ENCODE measurements at places on chromosomes 5 and 9. TPM values are rescaled to one million over a fixed set of nuclear protein-coding genes. Genes with fewer than 3 reads are reported as not detected.

GRCh38 chr5:27701931-27702903 is 663.8 kb upstream of the CDH9 start:
- DNase-seq = no peak
- no peak overlapping the region for H3K4me3 ChIP-seq
- no peak overlapping the region for H3K27ac ChIP-seq

DNA sequence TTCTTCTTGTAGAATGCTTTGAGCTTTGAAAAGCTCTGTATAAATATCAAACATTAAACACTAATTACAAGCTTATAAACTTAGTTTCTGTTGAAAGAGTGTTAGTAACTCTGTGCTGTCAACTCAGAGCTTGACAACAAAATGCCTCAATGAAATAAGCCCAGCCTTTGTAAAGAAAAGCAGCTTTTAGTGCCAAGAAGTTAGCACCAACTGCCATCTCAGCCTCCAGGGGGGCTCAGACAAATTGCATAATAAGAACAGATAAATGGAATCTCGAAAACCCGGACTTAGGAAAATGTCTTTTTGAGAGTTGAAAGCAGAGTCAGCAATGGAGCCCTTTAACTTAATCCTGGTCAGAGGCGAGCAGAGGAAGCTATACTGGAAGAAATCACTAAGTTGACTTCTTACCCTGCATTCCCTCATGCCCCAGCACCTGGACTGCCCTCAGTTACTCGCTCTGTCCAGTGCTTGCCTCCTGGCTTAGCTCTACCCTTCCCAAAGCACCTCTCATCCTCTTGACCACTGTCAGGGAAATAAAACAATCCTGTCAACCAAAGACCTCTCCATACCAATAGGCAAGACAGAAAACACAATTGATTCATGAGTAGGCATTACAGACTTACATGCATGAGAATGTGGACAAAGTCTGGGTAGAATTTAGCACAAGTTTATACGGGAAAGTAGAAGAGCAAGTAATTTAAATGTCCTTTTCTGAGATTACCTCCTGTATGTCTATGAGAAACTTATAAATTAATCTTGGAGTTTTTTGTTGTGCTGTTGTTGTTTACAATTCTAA is 352.7 kb downstream of the ZNF608 start:
- no peaks in the 10 kb centered on the region for H3K27me3 ChIP-seq
- no peak overlapping the region for H3K4me3 ChIP-seq
- H3K36me3 ChIP-seq = no peaks in the 10 kb centered on the region
- DNase-seq = no peak

DNA sequence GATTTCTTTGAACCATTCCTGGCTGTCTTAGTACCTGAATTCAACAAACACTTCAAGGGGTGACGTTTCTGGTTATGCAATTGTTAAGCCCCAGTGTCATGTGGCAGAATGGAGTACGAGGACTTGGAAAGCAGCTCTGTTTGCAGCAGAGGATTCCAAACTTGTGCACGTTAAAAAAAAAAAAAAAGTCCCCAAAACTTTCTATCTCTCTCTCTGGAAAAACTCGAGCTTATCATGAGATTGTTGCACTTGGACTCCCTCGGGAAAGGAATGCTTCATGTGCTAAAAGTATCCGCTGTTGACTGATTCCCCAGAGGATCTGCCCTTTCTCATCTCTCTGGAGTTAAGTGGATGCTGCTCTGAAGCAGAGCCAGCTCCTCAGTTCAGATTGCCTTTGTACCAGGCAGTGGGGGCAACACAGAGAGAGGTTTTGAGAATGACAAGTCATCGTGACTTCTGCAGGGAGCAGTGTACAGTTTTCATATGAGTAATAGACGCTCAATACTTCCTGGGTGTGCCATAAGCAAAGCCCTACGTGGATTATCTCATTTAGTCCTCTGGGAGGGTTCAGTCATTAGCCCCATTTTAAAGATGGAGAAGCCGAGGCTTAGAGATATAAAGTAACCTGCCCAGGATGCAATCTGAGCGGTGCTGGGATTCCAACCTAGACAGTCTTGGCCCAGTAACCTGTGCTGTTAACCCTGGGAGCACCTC is 28.1 kb downstream of the TMOD1 start:
- H3K27me3 ChIP-seq = peaks cover 10% of the 10 kb centered on the region
- no peak for DNase-seq
- H3K4me3 ChIP-seq = no peak overlapping the region
- no peaks in the 10 kb centered on the region for H3K4me1 ChIP-seq

GRCh38 chr9:82457891-82458290 is 469.3 kb downstream of the SPATA31D1 start:
- no peak for DNase-seq
- no peak overlapping the region for H3K27ac ChIP-seq
- H3K27me3 ChIP-seq = no peaks in the 10 kb centered on the region
- H3K36me3 ChIP-seq = no peaks in the 10 kb centered on the region
- H3K4me3 ChIP-seq = no peak overlapping the region

- no peak overlapping the region for H3K27ac ChIP-seq
- H3K36me3 ChIP-seq = peaks cover 6% of the 10 kb centered on the region
- DNase-seq = no peak
- H3K4me1 ChIP-seq = peaks cover 4% of the 10 kb centered on the region
Observed at GRCh38 chr9:96524045-96524444, 74.1 kb downstream of the HABP4 start.

GRCh38 chr5:66828046-66828547 is 231.9 kb downstream of the MAST4 start:
- H3K27me3 ChIP-seq = no peaks in the 10 kb centered on the region
- no peak for DNase-seq
- H3K4me3 ChIP-seq = peak overlapping the region; percentile 90
- H3K4me1 ChIP-seq = peaks cover 35% of the 10 kb centered on the region
- H3K36me3 ChIP-seq = no peaks in the 10 kb centered on the region

PRR16 gene
- not detected for total RNA-seq

ANKRD18B gene
- total RNA-seq = 1.5 TPM

CETN3 gene
- 2.5 TPM for total RNA-seq

SYK gene
- total RNA-seq = 5.0 TPM

C1QTNF2 gene
- total RNA-seq = not detected

PDGFRB gene
- not detected for total RNA-seq
